DMS53 (cell line): ENCODE measurements at places on chromosomes 1 and 21.

DNA sequence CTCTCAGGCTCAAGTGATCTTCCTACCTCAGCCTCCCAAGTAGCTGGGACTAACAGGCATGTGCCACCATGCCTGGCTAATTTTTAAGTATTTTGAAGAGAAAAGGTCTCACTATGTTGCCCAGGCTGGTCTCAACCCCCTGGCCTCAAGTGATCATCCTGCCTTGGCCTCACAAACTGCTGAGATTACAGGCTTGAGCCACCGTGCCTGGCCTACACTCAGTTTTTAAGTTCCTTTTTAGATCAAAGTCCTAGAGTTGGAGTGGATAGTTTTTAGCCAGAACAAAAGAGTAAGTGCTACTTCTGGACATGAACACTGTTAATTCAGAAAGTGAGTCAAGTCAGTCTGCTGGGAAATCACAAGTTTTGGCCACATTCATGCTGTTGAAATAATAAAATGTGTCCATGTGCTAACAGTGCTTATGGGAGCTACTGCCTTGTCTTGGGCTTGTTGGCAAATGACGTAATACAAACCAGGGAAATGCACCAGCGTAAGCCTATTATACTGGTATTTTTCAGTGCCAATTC is 84.2 kb downstream of the NDUFS5 start:
- DNase-seq, result no peak

- DNase-seq, result no peak
These were observed 37.3 kb upstream of the COL6A2 start for GRCh38 chr21:46060596-46061061.

- DNase-seq, result no peak
These were observed 3.4 kb upstream of the KRTAP10-5 start for GRCh38 chr21:44583800-44584147.

DNA sequence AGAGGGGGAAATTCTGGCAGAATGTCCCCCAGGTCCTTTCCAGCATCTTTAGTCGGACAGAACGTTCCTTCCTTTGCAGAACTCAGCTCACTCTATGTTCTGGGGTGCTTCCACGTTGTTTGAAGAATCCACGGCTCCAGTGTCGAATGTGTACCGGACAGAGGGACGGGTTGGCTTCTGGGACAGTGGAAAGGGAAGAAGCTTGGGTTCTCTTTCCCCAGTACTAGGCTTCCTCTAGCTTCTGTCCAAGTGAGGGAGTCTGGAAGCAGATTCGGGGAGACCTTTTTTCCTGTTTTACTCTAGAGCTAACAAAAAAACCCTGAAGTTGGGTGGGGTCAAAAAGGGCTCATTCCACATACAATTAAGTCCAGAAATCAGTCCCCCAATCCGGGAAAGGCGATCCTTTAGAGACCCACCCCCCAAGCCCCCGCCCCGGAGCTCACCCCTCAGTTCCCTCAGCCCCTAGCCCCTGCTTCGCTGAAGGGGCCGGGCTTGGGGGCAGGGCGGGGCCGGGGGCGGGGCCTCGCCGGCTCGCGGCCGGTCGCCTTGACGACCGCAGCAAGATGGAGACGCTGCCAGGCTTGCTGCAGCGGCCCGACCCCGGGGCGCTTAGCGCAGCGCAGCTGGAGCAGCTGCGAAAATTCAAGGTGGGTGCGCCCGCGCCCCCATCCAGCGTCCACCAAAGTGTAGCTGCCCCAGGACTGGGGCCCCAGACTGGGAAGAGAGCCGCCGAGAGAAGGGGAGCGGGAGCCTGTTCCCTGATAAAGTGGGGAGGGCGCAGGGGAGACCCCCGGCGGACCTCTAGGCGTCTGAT is at the start of gene RIIAD1:
TSS of gene RIIAD1 (plus strand) at position 549 of the 814 bp plus-strand sequence. CDS start at position 564, 15 bp downstream.
- peak; percentile 66 for DNase-seq

DNA sequence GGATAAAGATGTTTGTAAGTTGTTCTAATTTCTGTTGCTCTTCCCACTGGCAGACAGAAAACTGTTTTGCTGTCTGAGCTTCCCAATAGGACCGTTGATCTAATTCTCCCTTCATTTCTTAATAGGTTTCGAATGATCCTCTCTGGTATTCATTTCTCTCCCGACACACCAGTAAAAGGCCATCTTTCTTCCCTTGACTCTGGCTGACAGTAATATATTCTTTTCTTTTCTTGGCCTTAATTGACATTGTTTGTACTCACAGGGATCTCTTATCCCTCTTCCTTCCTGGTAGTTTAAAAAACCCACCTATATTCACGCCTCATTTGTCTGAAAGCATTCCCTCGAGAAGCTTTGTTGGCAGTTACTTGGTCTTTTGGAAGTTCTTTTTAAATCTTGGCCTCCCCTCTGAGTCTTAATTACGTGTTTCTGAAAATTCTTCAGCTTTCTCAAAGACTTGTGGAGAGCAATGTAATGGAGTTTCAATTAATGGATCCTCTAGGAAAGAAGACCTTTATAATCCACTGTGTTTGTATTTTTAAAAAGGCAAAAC is 40.3 kb downstream of the MAP10 start:
- DNase-seq, result no peak

DNA sequence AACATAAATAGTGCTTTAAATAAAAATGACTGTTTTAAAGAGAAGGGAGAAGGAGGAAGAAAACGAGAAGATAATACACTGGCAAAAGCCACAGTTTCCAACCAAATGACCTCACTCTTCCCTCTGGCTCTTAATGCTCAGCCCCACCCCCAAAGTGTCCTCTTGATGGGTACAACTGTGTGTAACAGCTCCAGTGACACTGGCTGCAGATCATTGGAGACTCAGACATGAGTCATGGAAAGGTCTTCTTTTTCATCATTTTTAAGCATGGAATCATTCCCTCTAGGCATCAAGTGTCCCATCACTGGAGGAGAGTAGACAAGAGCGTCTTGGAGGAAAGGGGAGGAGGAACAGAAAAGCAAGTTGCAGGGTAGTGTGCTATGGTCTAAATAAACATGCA is 333.0 kb downstream of the PAPPA2 start:
- peak; percentile 62 for DNase-seq

DNA sequence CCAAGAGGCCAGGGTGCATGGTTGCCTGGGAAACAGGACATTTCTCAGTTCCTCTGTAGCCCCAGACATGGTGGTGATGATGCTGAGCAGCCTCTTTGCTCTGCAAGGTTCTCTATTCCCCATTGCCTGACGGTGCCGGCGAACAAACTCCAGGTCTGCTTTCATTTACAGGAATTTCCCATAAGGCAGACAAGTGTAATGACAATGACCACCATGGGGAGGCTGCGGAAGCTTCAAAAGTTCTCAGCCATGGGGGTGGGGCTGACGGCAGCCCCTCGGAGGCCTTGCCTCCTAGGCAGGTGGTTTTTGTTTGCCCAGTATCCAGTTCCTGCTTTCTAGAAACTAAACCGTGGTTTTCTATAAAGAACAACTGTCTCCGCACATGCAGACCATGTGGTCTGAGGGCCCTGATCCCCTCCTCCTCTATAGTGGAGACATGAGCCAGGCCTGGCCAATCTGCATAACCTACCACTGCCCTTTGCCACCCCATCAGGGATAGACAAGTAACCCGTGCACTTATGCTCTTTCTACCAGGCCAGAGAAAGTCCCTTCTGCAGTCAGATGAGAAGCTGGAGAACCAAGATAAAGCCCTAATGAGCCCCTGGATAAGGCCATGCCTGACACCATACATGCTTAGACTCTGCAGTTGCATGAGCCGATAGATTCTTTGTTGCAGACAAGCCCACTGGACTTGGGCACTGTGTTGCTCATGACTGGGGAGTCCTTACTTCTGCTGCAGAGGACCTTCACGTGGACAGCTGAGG is 54.1 kb downstream of the LDLRAD2 start:
- DNase-seq, result peak; percentile 54

- peak; percentile 46 for DNase-seq
These were observed 1.7 kb downstream of the KRTAP10-3 start for GRCh38 chr21:44556879-44557278.

DNA sequence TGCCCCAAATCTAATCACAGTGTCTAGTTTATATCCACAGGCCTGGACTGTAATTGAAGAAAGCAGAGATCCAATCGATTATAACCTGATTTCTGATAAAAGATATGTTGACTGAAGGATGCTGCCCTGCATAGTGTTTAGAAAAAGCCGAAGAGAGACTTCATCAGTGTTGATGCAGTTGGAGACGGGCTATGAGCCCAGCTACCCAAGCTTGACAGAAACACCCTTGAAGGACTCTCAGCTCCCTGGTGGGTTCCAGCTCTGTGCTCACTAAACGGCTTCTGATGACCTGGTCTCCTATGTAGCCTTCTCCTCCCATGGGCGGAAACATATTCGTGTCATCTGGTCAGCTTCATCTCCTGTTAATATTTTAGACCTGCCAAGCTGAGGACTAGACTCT is 10.2 kb downstream of the FAM89A start:
- DNase-seq, result no peak

GRCh38 chr1:110184446-110184845 is 25.7 kb upstream of the KCNC4 start:
- no peak for DNase-seq

DNA sequence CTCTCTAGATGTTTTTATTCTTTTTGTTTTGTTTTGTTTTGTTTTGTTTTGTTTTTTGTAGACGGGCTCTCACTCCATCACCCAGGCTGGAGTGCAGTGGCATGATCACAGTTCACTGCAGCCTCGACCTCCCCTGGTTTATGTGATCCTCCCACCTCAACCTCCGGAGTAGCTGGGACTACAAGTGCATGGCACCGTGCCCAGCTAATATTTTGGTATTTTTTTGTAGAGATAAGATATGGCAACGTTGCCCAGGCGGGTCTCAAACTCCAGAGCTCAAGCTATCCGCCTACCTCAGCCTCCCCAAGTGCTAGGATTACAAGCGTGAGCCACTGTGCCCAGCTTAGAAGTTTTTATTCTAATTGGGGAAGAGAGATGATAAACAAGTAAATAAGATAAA is 13.3 kb upstream of the TP53BP2 start:
- no peak for DNase-seq

DNA sequence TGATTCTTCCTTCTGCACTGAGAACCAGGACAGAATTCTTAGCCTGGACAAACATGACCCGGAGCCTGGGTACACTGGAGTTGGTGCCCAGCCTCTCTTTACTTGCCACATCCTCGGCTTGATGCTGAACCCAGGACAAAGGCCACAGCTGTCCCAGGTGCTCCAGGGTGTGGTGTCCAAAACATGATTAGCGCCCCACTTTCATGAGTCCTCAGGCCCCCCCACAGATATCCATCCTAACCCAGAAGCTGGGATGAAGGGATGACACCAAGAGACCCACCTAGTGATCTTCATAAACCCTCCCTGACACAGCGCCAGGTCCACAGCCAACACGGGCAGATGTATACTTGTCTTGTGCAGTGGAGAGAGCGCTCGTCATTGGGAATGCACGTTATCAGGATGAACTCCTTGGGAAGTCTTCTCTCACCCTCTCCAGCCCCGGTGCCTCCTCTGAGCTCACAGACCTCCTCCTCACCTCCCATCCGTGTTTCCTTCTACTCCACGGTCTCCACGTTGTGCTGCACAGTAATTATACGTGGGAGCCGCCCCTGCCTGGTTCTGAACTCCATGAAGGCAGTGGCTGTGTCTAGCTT is 3.6 kb downstream of the ABCA4 start:
- no peak for DNase-seq

DNA sequence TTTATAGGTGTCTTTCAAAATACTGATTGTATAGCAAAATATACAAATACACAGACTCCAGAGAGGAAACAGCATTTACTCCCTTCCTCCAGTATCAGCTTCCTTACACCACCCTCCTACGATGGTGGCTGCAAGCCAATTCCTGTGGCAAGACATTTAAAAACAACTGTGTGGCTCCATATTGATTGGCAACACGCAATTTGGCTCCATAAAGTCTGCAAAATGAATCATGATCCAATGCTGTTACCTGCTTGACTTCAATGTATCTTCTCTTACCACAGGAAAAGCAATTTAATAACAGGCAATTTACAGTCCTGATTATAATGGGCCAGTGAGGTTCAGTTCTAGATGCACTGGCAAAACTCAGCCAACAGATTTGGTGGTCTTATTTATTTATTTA is 19.7 kb upstream of the ATP6V1G3 start:
- DNase-seq, result no peak

DNA sequence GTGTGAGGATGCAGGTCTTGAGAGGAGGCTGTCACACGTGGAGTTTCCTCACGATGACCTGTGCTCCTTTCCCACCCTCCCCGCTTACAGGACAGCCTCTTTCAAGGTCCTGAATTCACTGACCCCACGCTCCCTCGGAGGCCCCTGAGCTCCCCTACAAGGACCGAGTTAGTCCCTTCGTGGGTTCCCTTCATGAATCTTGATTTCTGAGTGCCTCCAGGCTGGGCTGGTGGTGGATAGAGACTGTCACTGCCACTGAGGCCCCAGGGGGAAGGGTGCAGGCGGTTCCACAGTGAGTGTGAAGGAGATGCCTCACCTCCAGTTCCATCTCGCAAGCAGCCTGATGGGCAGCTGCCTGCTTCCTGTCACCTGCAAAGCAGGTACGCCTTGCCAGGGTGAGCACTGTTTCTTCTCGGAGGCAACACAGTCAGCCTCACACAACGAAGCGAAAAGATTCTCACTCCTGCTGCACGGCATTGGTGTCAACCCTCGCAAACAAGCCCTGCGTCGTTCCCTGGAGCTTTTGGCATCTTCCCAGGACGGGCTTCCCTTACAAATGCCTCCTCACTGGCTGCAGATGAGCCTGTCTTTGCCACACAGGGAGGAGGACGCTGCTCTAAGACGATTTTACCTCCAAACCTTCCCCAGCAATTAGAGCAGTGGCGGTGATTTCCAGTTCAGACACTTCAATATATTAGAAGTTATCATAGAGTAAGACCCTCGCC is 26.7 kb upstream of the PCP4 start:
- DNase-seq, result no peak

- DNase-seq, result no peak
These were observed 110.9 kb upstream of the C1orf174 start for GRCh38 chr1:4010814-4011605.

DNA sequence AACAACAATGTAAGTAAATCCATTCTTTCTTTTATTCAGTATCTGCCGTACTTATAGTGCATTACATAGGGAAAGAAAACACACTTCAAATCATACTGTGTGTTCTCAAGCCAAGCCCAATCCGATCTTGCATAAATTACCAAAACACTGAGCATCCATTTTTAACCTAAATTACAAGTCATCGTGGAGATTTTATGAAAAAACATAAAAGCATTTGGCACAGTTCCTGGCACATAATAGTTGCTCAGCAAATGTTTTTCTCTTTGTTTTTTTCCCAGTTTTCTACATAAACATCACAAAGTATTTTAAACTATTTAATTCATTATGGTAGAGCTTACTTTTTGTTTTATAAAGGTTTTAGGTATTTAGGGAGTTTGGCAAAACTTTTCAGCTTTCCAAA is 48.1 kb upstream of the LRRC8C start:
- DNase-seq, result no peak

- DNase-seq, result peak; percentile 85
These were observed 1.1 kb downstream of the SKI start for GRCh38 chr1:2229037-2229864.

- no peak for DNase-seq
These were observed 6.6 kb downstream of the PEX10 start for GRCh38 chr1:2405588-2406295.
